ENCODE measurements at places on chromosomes 4 and X.

DNA sequence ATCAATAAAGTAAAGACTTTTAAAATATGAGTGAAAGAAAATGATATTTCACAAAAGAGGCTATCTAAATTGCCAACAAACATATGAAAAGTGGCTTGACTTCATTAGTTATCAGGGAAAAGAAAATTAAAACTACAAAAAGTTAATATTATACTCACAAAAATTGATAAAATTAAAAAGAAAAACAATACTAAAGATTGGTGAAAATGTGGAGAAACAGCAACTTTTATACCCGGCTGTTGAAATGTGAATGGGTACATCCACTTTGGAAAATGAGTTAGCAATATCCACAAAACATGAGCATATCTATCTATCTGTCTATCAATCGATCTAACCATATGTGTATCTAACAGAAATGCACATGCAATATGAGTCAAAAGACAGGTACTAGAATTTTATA lies 122.3 kb downstream of the ANAPC10 start:
- no peak for DNase-seq

DNA sequence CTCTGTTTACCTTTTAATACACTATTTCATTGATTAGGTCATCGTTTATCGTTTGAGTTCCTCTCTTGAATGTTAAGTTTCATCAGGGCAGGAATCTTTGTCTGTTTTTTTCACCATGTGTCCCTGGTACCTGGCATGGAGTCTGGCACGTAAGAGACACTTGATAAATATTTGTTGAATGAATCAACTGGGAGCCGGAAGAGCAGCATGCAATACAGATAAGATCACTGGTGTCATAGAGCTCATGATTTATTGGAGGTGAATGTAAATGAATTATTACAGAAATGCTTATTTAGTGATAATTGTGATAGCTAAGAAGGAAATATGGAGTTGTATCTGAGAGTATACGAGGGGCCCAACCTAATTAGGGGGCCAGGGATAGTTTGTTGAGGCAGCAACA lies 62.8 kb downstream of the UCHL1 start:
- no peak for DNase-seq

GRCh38 chr4:148574911-148575310 lies 132.7 kb upstream of the NR3C2 start:
- DNase-seq = no peak

- DNase-seq = no peak
Measured at GRCh38 chr4:6196871-6197270, 3.5 kb downstream of the JAKMIP1 start.

GRCh38 chr4:179441596-179441995 lies 1999.4 kb upstream of the AGA start:
- no peak for DNase-seq

DNA sequence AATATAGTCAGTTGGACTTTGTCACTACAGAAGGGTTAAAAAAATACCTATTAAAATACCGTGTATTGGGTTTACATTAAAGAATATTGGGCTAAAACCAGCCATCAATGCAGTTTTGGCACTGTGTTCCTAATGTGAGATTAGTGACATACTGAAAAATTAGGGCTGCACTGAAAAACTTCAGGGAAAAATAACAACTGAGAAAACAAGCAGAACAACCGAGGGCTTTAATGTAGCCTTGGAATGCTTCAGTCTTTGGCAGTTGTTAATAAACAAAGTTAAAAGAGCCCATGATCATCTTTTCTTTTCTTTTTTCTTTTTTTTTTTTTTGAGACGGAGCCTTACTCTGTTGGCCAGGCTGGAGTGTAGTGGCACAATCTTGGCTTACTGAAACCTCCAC lies 12.4 kb downstream of the STAG2 start:
- DNase-seq = no peak

DNA sequence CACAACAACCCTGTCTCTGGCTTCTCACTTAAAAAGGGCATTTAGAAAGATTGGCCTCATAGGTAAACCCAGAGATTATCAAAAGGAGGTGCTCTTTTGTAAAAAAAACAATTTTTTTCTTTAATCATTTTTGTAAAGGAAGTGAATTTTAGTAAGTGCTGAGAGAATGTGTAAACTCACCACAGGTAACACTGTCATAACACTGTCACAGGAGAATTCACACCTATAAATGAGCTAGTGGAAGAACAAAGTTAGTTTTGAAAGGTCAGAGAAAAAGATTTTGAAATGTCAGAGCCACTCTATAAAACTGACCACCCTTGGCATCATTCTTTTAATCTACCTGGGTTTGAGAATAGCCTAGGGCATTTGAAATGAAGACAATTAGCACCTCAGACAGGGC lies 3.3 kb upstream of the SH2D1A start:
- no peak for DNase-seq

GRCh38 chr4:47873877-47874541 lies 36.1 kb upstream of the CORIN start:
- no peak for DNase-seq

GRCh38 chr4:47340914-47341313 lies 122.6 kb downstream of the COMMD8 start:
- DNase-seq = no peak

DNA sequence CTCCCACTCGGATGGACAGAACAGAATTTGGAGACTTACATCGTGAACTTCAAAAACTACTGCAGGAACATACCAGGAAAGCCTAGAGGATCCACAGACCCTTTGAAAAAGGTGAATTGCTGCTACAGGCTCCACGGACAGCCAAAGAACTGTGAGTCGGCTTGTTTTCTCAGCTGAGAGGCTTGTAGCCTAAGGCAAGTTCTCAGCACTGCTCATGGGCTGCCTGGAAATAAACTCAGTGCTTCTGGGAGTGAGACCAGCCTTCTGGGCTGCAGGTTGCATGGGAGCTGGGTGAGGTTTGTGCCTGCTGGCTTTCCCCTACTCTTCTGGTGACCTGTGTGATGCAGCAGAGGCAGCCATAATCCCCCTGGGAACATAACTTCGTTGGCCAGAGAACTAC lies 1397.6 kb downstream of the FAM133A start:
- DNase-seq = no peak

Data from AG08395 (cell line).